Osteocyte (in vitro differentiated cells): ENCODE measurements at places on chromosomes 5 and 9.

- no peak for DNase-seq
- peak overlapping the region; percentile 84 for H3K4me3 ChIP-seq
- peaks cover 49% of the 10 kb centered on the region for H3K4me1 ChIP-seq
- H3K36me3 ChIP-seq, result peaks cover 15% of the 10 kb centered on the region
These were observed 547 bp downstream of the CLTA start for GRCh38 chr9:36191290-36191645.

DNA sequence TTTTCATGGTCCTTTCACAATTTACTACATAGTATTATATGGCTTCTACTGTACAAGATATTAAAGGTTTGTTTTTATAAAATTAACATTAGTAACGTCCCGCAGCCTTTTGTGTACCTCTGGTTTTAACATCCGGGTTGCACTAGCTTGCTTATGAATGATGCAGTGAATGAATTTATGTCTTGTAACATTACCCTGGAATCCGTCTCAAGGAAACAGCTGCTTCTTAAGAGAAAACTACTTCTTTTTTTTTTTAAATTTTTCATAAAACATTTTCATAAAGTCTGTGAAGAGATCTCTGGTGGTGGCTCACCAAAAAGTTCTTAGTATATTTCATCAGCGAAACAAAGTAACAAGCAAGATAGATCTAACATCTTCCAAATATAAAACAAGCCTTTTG lies 23.6 kb downstream of the MARCHF3 start:
- no peak overlapping the region for H3K4me3 ChIP-seq
- peaks cover 3% of the 10 kb centered on the region for H3K36me3 ChIP-seq
- no peak overlapping the region for H3K27ac ChIP-seq

GRCh38 chr9:126556560-126557250 lies 57.0 kb upstream of the LMX1B start:
- H3K36me3 ChIP-seq, result no peaks in the 10 kb centered on the region
- H3K27me3 ChIP-seq, result peaks cover 34% of the 10 kb centered on the region
- DNase-seq, result no peak
- no peak overlapping the region for H3K27ac ChIP-seq
- no peaks in the 10 kb centered on the region for H3K4me1 ChIP-seq
- H3K4me3 ChIP-seq, result no peak overlapping the region

DNA sequence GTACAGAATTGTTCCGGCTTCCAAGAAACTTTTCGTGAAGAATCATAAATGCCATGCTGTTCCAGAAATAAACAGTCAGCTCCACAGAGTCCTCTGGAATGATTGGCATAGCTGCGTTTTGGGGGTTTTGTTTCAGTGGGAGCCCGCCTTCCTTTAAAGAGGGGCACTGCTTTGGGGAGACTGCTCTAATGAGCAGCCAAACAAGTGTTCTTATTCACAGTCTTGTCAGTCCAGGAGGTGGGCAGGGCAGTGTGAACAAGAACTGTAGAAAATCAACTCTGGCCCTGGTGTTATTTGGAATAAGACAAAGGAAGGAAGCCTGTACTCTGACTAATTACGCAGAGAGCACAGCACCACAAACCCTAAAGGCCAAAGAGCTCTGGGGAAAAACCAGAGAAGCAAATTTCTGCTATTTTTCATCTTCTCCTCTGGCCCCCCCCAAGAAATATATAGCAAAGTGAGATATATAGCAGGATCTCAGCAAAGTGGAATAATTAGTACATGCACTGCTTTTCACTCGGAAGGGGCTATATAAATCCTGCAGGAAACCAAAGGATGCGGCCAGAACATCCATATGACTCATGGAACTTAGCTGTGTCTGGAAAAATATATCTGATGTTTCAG lies 92.9 kb downstream of the GLDC start:
- peaks cover 45% of the 10 kb centered on the region for H3K4me1 ChIP-seq
- no peaks in the 10 kb centered on the region for H3K36me3 ChIP-seq
- DNase-seq, result no peak
- H3K27me3 ChIP-seq, result no peaks in the 10 kb centered on the region

- H3K4me1 ChIP-seq, result no peaks in the 10 kb centered on the region
- no peak overlapping the region for H3K27ac ChIP-seq
- H3K4me3 ChIP-seq, result no peak overlapping the region
- DNase-seq, result no peak
- no peaks in the 10 kb centered on the region for H3K36me3 ChIP-seq
These were observed 71.4 kb downstream of the SEMA4D start for GRCh38 chr9:89426384-89426961.

DNA sequence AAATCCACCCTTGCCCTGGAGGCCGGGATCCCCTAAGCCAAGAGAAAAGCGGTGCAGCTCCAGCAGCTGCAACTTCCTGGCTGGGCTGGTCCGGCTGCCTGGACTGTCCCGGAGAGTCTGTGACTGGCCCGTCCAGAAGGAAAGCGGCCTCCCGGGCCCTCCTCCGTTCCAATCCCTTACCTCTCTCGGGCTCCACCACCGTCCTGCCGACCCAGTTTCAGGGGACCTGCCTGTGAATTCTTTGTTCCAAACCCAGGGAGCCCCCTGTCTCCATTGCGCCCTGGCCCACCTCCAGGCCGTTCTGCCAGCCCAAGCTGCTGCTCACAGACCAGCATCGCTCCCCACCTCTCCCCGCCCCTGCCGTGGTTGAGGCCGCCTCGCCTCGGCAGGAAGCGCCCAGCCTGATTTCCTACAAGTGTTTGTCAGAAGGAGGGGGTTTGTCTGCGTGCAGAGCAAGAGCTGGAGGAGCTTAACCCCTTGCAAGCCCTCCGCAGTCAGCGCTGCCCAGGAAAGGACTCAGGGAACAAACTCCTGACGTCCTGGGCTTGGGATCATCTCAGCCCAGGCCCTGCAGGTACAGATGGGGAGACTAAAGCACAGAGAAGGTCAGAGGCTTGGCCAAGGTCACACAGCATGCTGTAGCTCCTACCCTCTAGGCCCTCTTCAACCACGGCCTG lies at the start of gene AKNA:
AKNA (minus strand) TSS at position 303 of the 677 bp plus-strand sequence. CDS start 6,649 bp downstream, outside the sequence.
- peak; percentile 91 for DNase-seq
- H3K36me3 ChIP-seq, result peaks cover 8% of the 10 kb centered on the region
- H3K27ac ChIP-seq, result peak within 1 kb of the TSS; percentile 95
- peak within 1 kb of the TSS; percentile 87 for H3K4me3 ChIP-seq

GRCh38 chr9:105832096-105832710 lies 137.9 kb downstream of the TMEM38B start:
- no peak overlapping the region for H3K27ac ChIP-seq
- no peak for DNase-seq
- H3K4me3 ChIP-seq, result no peak overlapping the region
- peaks cover 6% of the 10 kb centered on the region for H3K27me3 ChIP-seq
- H3K4me1 ChIP-seq, result no peaks in the 10 kb centered on the region
- H3K36me3 ChIP-seq, result no peaks in the 10 kb centered on the region

- no peaks in the 10 kb centered on the region for H3K36me3 ChIP-seq
- DNase-seq, result no peak
- H3K27ac ChIP-seq, result no peak overlapping the region
These were observed 13.6 kb downstream of the IL33 start for GRCh38 chr9:6229186-6229585.

- H3K27me3 ChIP-seq, result peaks cover 59% of the 10 kb centered on the region
- H3K4me3 ChIP-seq, result no peak overlapping the region
- no peaks in the 10 kb centered on the region for H3K36me3 ChIP-seq
These were observed 26.2 kb downstream of the ABO start for GRCh38 chr9:133248726-133249295.

DNA sequence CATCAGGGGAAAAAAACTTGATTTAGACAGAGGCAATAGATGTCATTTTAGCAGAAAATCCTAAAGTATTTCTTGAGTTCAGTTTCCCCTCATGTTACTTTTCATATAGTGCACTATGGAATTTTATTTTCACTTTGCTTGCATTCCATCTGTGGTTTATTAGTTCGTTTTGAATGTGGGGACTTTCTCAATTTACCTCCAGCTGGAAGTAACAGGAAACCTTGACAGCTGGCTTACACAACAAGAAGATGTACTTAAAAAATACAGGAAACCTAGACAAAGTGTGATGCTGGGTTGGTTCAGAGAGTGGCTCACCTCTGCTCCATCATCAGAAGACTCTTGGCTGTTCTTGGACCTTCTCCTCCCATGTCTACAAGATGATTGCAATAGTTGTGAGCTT lies 567.0 kb downstream of the CETN3 start:
- no peak overlapping the region for H3K4me3 ChIP-seq
- no peak overlapping the region for H3K27ac ChIP-seq
- no peak for DNase-seq
- H3K27me3 ChIP-seq, result no peaks in the 10 kb centered on the region

DNA sequence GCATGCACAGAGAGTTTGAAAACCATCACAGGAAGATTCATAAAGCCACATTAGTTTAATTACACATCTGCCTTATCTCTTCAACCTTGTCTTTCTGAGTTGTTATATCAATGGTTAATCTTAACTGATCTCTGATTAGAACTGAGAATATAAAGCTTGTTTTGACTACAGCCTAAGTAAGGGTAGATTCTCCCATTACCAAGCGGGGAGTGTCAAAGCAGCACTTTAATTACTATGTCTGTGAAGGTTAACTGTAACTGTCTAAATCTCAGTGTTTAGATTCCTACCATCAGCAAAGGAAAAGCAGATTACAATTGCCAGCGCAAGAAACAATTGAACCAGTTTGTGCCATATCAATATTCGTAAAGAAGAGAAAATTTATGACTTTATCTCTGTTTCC lies 348.7 kb downstream of the CDH12 start:
- H3K36me3 ChIP-seq, result no peaks in the 10 kb centered on the region
- H3K27me3 ChIP-seq, result no peaks in the 10 kb centered on the region
- no peak overlapping the region for H3K4me3 ChIP-seq
- DNase-seq, result no peak

DNA sequence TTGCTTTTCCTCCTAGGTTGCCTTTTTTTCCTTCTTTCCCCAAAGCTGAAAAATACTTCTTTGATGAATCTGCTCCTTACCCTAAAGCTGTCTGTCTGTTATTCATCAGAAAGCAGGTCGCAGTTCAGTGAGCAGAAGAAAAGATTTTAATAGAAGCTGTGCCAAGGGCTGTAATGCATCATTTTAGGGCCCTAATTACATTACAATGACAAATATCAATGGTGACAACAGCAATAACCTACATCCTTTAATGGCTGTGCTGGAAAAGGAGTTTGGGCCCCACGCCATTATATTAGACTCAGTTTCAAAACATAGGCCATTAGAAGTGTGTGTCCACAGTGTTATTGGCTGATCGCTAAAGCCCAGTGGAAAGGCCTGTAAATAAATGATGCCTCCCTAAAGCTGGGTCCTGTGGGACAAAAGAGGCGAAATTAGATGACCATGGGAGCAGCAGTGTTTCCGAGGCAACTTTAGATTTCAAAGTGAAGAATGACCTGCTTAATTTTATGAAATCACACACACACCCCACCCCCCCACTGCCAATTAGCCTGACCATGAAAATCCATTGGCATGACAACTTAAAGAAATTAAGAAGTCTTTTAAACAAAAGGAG lies 38.4 kb downstream of the TLE4 start:
- H3K27ac ChIP-seq, result peak overlapping the region; percentile 76
- no peak overlapping the region for H3K4me3 ChIP-seq
- no peak for DNase-seq

DNA sequence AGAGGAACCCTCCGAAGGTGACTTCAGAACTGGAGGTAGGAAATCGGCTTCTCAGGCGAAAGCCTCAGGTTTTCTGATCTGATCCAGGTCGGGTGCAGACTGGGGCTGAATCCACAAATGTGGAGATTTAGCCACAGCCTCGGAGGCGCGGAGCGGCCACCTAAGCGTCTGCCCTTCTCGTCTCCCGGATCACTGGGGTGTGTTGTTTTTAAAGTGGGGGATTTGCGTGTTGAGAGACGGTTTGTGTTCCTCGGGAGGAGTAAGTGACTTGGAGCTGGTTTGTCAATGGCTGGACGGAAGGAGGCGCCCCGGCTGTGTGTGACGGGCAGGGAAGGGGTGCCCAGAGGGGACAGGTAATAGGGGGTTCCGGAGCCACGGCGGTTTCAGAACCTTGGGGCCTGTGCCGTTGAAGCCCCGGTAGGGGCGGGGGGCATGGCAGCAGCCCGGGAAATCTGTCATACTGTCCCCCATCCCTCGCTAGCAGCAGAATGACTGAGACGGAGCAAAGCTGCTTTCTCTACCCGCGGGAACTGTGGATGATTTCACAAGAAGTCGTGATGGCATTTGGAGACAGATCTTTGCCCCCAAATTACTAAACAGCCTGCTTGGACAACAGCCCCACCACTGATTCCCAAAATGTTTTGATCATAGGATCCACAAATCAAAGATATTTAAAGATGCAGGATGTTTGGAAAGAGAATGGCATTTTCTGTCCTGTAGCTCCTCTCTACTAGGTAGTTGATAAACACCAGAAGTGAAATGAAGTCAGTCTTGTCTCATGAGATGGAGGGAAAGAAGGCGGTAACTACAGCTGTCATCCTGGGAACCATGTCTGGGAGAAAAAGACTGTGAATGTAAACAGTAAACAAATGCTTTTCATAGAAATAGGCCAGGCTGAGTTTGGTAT lies 216.5 kb downstream of the PDZD2 start:
- H3K4me3 ChIP-seq, result peak overlapping the region; percentile 80
- peaks cover 7% of the 10 kb centered on the region for H3K27me3 ChIP-seq
- no peak for DNase-seq
- peak overlapping the region; percentile 5 for H3K27ac ChIP-seq

DNA sequence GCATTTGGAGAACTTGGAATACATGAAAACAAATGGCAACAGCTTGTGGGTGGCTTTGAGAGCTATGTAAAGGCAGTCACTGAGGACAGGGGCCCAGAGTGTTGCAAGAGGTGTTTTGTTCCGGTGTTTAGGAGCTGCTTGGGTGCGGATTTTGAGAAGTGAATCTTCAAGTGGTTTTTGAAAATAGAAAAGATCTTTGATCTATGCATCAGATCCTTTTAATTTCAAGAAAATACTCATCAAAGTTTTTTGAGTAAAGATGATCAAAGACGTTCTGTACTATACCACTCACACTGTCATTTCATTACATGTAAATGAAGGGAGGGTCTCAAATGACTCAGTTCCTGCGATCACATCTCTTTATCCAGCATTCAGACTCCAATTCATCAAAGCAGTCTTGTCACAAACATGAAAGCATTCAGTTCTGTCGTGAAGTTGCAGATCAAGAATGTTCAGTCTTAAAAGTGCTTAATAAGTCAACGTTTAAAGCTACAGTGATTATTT lies 112.5 kb downstream of the WDR41 start:
- no peak overlapping the region for H3K27ac ChIP-seq
- H3K4me3 ChIP-seq, result no peak overlapping the region
- no peaks in the 10 kb centered on the region for H3K27me3 ChIP-seq
- H3K36me3 ChIP-seq, result no peaks in the 10 kb centered on the region
- no peak for DNase-seq

GRCh38 chr9:132832171-132832881 lies 45.8 kb downstream of the AK8 start:
- peaks cover 44% of the 10 kb centered on the region for H3K27me3 ChIP-seq
- H3K4me1 ChIP-seq, result no peaks in the 10 kb centered on the region
- DNase-seq, result no peak
- no peak overlapping the region for H3K27ac ChIP-seq
- no peaks in the 10 kb centered on the region for H3K36me3 ChIP-seq

- DNase-seq, result no peak
- no peaks in the 10 kb centered on the region for H3K36me3 ChIP-seq
- no peaks in the 10 kb centered on the region for H3K27me3 ChIP-seq
- no peak overlapping the region for H3K4me3 ChIP-seq
- H3K27ac ChIP-seq, result no peak overlapping the region
These were observed 444.7 kb downstream of the HINT1 start for GRCh38 chr5:130720355-130720754.
